ENCODE measurements at places on chromosomes 12 and 14.

DNA sequence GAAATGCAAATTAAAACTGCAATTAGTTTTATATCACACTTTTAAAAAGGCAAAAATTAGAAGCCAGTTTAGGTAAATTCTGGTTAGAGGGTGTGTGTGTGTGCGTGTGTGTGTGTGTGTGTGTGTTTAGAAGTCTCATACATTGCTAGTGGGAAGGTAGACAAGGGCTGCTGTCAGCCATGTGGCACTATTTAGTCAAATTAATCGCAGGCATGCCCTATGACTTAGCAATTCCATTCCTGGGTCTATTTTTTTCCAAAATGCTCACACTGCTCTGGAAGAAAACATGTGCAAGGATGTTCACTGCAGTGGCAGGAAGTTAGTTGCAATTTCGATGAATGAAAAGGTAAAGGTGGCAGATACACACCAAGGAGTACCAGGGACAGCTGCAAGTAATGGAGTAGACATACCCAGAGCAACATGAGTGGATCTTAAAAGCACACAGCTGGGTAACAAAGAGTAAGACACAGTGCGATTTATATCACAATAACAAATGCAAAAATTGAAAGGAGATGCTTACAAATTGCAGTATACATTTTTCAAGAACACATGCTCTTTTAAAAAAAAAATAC lies 11.6 kb downstream of the CAPZA3 start:
- no peak for DNase-seq

DNA sequence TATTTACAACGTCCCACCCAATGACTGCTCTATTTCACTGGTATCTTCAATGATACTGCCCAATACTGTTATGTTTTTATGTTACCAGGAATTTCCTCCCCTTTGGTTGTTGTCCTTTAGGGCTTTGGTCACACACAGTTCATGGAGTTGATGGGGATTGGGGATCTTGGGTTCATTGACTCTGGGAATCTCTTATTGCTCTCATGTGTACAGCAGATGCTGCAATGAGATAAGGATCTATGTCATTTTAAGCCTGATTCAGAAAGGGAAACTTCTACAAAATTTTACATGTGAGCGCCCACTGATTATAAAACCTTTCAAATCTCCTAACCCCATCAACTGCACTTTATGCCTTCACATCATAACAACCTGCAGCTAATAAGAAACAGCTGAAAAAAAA lies 67.2 kb downstream of the FAR2 start:
- DNase-seq, result no peak

GRCh38 chr12:49288412-49288853 lies 6.5 kb upstream of the PRPH start:
- DNase-seq, result peak; percentile 73

GRCh38 chr12:17841496-17841895 lies 248.5 kb downstream of the RERGL start:
- no peak for DNase-seq

GRCh38 chr12:43882578-43883178 lies 46.8 kb downstream of the TMEM117 start:
- peak; percentile 27 for DNase-seq

DNA sequence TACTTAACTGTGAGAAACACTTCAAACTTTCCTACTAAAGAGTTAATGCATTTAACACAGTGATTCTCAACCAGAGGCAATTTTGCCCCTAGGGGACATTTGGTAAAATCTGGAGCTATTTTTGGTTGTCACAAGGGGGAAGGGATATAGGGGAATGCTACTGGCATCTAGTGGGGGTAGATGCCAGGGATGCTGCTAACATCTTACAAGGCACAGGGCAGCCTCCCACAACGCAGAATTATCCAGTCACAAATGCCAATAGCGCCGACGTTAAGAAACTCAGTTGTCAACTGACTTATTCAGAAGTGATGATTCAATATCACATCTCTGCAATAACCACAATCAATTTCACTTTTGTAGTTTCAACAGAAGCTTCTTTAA lies 2.0 kb downstream of the EEA1 start:
- peak; percentile 34 for DNase-seq

- DNase-seq, result no peak
Observed at GRCh38 chr12:114993165-114993564, 309.2 kb upstream of the TBX3 start.

DNA sequence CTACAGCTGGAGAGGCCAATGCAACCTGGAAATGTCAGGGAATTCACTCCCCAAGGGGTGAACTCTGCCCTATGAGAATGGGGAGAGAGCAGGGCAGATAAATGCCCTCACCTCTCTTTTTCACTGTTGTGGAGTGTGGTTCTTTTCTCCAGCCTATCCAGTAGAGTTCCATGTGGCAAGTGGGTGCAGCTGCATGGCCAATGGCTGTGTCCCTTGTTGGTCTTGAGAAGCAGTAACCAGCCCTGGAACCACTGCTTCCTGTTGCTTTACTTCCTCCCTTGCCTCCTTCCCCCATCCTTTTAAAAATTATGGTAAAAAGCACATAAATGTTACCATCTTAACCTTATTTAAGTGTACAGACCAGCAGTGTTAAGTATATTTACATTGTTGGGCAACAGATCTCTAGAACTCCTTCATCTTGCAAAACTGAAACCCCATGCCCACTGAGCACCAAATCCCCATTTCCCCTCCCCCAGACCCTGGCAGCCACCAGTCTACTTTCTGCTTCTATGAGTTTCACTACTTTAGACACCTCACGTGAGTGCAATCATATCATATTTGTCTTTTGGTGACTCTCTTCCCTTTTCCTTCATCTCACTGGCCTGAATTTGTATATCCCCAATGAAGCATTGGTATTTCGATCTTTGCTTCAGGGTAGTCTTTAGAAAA lies 77.0 kb upstream of the GRIP1 start:
- no peak for DNase-seq

DNA sequence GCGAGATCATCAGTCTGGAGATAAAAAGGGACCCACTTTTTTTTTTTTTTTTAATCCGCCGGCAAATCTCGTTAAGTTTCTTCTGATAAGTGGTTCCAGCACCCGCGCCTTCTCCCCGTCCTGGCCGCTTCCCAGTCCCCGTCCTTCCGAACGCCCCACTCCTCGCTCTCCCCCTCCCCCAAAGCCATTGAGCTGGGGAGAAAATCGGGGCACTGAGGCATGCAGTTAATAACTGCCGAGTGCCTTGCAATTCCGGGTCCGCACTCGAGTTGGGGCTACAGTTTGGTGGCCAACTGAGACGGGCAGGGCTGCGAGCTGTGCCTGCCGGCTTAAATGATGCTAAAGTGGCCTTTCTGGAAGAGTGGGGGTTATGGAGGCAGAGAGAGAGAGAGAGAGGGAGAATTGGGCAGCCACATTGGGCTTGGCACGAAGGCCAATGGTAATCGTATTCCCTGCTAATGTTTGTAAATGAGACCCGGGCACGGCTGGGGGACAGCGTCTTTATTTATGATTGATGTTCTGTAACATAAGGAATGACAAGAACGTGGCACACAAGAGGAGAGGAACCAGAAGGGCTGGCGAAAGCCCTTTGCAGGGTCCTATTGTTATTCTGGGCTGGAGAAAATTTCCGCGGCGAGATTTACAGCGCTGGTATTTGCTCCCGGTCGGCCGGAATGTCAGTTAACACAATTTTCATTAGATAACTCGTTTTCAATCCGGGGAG lies 115.4 kb upstream of the MYL2 start:
- no peak for DNase-seq

GRCh38 chr14:36662543-36663403 lies 1.1 kb downstream of the PAX9 start:
- DNase-seq, result no peak

Data from hepatic stellate cell (primary cell).